ENCODE measurements at places on chromosomes 1 and 21.

- DNase-seq: no peak
Observed at GRCh38 chr1:15352128-15352957, 57.3 kb upstream of the EFHD2 start.

DNA sequence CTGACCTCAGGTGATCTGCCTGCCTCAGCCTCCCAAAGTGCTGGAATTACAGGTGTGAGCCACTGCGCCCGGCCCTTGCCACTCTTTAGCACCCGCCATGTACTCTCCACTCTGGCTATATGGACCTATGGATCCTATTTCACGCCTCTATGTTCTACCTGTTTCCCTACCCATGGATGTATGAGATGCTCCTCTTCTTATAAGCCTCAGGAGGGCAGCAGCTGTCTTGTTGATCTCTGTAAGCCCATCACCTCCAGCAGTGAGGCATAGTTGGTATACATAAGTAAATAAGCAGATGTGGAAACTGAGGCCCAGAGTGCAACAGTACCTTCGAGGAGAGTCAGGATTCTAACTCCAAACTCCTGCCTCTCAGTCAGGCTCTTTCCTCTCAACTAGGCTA, 24.7 kb upstream of the ARTN start:
- DNase-seq: no peak

GRCh38 chr1:203673550-203674411, 47.1 kb downstream of the ATP2B4 start:
- DNase-seq: peak; percentile 37

- no peak for DNase-seq
Observed at GRCh38 chr1:164586591-164586990, 27.6 kb downstream of the PBX1 start.

DNA sequence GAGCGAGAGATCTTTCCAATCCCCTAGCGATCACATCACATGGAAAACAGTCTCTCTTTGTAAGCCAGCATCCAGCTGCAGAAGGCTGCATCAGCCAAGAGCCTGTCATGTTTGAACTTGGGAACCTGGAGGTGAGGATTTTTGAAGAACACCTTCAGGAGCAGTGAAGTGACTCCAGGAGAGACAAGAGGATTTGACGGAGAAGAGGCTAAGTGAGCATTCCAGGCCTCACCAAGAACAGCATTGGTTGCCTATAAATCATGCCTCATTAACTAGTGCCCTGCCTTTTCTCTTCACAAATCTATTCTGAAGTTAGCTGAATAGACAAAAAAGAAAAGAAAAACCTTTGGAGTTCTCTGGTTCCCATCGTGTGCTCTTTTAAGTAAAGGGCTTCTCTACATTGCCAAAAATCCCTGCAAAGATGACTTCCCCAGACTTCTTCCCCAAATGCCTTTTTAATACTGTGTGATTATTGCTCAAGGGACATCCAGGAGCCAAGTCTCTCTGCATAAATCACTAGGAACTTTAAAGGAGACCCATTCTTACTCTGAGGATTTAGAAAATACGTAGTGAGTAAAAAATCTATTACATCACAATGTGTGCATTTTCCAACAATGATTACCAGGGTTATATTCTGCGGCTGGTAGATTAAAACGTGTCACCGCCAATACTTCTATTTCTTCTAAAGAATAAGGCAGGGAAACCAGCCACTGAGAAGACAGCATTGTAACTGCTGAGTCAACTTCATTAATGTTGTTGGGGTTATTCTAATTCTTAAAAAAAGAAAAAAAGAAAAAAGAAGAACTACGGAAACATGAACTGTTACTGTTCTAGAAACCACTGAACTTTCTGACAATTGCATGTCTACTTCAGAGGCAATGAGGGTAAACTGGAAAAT, 95.2 kb downstream of the KIF14 start:
- peak; percentile 56 for DNase-seq

DNA sequence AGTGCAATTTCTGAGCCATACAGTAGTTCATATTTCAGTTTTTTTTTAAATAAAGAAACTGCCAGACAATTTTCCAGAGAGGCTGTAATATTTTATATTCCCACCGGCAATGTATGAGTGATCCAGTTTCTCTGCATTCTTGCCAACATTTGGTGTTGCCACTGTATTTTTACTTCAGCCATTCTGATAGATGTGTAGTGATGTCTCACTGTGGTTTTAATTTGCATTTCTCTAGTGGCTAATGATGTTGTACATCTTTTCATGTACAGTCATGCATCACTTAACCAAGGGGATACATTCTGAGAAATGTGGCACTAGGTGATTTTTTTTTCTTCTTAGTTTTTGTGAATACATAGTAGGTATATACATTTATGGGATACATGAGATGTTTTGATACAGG, 99.6 kb downstream of the CENPF start:
- no peak for DNase-seq

DNA sequence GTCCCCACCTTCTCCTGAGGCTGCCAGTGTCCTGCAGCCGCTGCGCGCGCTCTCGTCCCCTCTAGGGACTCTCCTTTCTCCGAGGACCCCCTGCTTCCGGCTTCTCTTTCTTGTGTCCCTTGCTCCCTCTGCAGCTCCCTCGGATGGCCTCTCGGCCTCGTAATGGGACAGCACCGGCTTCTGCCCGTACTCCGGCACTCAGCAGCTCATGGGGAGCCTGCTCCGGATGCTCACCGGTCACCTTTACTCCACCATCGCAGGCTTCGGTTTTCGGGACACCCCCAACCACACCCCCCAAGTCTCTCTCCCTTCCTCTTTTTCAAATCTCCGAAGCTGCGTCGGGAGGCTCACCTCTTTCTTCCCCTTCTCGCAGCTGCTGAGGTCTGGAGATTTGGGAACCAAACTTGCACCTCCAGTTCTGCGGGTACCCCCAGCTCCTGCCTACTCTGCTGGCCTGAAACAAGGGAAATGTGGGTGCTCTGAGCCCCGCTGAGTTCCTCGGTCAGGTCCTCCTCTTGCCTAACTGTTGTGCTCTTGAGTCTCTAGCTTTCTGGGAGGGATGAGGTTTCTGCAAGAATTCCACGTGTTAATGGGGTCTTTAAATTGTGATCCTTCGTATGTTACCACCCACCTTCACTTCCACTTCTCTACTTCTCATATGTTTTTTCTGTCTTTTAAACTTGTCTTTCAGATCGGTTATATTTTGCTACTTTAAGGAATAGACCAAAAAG, 930 bp downstream of the CDC14A start:
- DNase-seq: no peak

GRCh38 chr1:11045428-11046269, 1.4 kb downstream of the MASP2 start:
- DNase-seq: no peak

DNA sequence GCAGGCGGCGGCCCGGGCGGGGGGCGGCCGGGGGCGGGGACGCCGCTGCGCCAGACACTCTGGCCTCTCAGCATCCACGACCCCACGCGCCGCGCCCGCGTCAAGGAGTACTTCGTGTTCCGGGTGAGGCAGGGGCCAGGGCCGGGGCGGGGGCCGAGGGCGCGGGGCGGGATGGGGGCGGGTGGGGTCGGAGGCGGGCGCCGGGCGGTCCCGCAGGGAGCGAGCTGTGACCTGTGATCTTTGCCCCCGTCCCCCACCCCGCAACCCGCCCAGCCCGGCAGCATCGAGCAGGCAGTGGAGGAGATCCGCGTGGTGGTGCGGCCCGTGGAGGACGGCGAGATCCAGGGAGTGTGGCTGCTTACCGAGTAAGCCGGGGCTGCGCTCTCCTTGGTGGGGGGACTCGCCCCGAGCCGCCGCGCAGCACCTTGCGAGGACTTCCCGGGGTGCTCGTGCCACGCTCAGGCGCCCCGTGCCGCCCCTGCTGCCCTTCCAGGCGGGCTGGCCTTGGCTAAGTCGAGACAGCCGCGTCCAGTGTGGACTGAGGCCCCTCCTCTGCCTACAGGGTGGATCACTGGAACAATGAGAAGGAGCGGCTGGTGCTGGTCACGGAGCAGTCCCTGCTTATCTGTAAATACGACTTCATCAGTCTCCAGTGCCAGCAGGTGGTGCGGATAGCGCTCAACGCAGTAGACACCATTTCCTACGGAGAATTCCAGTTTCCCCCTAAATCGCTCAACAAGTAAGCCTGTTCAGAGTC, 514 bp downstream of the TPRG1L start:
- DNase-seq: no peak

DNA sequence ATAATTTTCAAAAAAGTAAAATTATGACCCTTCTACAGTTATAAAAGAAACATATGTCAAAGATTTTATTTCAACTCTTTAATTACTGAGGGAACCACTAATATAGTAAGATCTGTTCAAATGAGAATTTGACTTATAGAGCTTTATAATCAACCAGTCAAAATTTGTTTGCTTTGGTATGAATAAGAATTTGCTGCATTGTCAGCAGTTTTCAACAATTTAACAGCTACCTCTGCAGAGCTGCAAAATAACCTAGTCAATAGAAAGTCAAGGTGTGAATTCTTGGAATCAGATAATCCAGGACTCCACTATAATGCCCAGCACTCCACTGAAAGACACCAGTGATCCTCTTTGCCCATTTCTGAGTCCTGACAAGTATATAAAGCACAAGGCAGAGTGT, 78.2 kb downstream of the ODF2L start:
- no peak for DNase-seq

DNA sequence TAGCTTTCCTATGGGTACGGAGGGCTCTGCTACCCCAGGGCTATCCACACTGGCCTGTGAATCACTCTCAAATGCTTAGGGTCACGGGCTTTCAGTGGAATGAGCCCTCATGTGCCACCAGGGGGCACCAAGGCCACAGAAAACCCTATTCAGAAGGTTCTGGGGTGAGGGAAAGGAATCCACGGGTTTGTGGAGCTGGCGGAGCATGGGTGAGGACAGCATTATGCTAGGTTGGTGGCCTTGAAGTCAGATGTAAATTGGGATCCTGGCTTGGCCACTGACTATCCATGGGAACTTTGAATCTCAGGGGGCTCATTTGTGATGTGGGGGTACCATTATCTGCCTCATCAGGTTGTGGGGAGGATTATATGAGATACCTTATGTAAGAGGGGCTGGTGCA, 5.1 kb upstream of the LAMTOR5 start:
- DNase-seq: peak; percentile 26

- DNase-seq: no peak
Observed at GRCh38 chr1:50275566-50275965, 147.7 kb downstream of the DMRTA2 start.

GRCh38 chr21:36169470-36170128, 13.0 kb downstream of the DOP1B start:
- no peak for DNase-seq

DNA sequence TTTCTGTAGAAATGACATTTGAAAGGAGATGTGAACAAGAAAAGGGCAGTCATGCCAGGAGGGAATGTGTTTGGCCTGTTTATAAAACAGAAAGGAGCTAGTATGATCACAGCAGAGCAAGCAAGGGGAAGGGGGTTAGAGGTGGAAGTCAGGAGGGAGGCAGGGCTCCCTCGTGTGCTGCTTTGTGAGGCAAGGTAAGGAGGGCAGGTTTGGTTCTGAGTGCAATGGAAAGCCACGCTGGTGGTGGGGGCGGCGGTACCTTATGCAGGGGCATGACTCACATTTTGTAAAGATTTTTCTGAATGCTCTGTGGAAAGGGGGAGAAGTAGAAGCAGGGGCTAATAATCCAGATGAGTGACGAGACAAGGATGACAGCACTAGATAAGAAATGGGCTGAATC, 197.5 kb upstream of the C8B start:
- DNase-seq: no peak

- no peak for DNase-seq
Observed at GRCh38 chr1:95953015-95953414, 719.0 kb downstream of the RWDD3 start.

DNA sequence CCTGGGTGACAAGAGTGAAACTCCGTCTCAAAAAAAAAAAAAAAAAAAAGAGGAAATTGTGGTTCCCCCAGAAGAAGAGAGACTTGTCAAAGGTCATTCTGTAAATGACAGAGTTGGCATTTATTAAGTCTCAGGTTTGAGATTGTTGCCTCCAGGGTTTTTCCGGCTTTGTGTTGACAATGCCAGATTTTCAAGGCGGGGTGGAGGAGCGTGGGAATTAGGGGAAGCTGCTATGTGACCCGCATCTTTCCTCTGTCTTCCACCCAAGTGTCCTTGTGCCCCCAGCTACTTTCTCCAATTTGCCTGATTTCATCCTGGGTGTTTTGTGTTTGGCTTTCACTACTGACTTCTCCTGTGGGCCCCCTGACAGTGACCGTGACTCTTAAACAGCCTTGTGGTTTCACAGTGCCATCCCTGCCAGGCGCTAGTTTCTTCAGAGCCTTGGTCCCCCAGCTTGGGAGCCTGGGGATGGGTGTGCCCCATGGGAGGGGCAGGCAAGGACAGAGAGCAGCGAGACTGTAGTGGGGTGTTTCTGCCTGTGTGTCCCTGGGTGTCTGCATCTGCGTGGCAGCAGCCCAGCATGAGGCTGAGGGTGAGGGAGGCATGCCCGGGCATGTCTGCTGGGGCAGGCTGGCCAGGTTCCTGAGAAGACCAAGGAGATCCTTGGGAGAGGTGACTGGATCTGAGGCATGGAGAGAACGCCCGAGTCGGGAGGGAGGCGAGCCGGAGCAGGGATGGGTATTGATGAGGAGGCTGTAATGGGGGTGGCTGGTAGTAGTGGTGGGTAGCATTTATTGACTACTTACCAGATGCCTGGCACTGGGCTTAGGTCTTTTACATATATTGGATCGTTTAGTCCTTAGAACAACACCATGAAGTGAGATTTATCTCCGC, 46.3 kb downstream of the IER5 start:
- no peak for DNase-seq

DNA sequence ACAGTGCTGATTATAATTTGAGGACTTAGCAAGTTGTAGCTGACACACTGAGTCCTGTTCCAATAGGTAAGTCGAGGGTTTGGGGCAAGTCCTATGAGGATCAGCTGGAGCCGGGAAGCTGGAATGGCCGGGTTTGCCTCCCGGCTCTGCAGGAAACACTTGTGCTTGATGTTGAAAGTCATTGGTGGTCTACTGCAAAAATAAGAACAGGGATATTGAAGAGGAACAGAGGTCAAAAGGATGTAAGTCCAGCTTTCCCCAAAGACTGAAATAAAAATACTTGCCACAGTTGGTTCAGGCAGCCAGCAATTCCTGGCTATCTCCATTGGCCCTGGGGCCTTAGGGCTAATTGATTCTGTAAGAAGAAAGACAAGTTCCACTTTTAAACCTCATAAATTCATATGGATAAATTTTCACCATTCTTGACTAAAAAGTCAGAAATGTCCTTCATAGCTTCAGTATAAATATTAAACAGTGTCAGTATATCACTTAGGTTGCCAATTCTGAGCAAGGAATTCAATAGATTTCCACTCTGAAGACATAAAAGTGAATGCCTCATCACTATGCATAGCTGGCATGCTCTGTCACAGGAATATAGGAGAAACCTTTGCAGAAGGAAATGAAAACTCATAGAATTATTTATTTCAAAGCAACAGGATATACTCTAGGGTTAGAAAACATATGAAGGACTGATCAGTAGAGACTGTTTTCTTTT, 165.2 kb downstream of the AK5 start:
- DNase-seq: no peak

- DNase-seq: no peak
Observed at GRCh38 chr1:174971902-174972301, 27.8 kb upstream of the CACYBP start.
